ENCODE measurements at places on chromosomes 4 and X.

DNA sequence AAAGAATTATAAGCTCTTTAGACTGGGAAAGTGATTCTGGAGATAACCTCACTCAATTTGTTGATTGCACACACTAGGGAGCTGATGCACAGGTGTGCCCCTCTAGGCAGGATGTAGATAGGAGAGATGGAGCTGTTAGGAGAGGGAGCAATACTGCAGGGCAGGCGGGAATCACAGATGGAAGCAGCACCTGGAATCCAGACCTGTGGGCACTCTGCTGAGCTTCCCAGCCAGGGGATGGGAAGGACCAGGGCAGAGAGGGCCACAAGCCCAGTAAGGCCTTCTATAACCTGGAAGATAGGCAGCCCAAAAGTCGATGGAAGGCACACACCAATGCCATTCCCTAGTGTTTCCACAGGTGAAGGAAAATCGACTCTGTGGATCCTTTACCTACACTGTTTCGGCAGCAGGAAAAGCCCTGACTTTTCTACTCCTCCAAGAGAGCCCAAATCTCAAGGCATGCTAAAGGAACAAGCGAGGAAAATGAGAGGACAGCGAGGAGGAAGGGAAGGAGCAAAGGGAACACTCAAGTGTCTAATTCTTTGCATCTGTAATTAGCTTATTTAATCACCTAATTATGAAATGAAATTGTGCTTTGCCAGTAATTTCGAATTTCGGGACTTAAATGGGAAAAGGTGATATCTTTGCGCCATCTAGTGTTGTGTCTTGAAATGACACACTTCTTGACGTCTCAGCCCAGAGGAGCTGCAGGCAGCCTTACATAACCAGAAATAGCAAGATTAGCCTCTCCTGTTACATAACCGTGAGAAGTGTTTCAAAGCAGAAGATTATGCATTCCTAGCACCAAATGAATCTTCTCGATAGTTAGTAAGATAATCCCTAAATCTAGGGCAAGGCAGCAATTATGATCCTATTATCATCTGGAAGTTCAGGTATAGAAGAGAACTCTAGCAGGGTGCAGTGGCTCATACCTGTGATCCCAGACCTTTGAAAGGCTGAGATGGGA lies 31.0 kb upstream of the TLR3 start:
- peak; percentile 0 for DNase-seq

GRCh38 chr4:151198748-151199147 lies 78.2 kb upstream of the PRSS48 start:
- no peak for DNase-seq

- DNase-seq: no peak
Measured at GRCh38 chr4:125547836-125548235, 233.1 kb downstream of the FAT4 start.

GRCh38 chrX:65999563-66000148 lies 40.2 kb downstream of the VSIG4 start:
- DNase-seq: no peak

DNA sequence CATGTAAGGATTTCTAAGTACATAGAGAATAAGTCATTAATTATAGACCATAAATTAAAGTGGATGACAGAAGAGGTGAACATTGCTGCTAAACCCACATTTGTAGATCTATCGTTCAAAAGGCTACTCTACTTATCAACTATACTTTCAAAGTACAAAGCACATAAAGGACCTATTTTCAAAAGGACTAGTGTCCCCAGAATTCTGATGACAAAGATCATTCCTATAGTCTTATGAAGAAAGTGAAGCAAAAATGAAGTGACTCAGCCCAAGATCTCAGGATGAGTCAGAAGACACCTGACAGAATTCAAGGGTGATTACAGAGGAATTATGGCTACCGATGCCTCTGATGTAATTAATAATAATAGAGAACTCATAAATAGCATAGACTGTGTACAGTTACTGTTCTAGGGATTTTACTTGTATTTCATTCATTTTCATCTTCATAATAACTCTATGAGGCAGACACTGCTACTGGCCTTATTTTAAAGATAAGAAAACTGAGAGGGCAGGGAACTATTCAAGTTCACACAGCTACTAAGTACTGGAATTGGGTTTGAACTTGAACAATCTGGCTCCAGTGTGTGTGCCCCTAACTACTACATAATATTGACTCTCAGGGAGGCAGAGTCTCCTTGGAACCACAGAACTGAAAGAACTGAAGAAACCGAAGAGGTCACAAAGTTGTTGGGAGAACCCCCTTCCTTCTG lies 17.1 kb downstream of the USP46 start:
- peak; percentile 34 for DNase-seq

GRCh38 chr4:10960389-10960788 lies 275.8 kb upstream of the CLNK start:
- DNase-seq: no peak

DNA sequence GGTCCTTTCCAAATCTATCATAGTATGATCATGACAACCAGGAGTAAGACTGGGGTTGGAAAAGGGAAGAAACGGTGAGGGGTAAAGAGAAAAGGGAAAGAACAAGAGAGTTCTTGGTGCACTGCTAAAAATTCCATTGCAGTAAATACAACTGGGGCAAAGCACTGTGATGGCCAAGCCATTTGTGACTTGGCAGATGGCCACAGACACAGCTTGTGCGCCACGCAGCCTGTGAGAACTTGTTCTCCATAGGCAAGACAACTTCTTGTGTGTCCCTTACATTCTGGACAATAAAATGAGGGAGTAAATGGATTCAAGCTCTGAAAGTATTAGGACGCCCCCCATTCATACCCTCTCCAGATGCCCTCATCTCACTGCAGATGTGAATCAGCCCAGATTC lies 10.9 kb downstream of the MFAP3L start:
- no peak for DNase-seq

DNA sequence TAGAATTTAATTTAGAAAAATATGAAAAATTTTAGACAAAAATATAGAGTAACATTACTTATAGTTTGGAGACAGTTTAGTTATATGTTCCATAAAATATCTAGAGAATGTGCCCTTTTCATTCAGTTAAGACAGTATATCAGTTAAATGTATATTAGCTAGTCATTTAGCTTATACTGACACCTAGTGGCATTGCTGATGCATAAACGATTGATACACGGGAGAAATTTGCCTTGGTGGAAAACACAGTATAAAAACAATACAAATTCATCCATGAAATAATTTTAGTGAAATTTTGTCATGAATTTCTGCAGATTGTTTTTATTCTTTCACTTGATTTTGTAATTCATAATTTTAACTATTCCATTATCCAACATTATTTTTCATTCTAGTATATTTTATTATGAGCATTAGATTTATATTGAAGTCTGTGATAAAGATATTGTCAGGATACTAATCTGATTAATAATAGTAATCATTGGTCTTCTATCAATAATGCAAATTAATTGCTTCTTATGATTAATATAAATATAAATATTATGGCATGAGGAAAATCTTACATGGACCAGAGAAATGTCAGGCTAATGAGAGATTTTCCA lies 219.0 kb downstream of the TLL1 start:
- DNase-seq: no peak

DNA sequence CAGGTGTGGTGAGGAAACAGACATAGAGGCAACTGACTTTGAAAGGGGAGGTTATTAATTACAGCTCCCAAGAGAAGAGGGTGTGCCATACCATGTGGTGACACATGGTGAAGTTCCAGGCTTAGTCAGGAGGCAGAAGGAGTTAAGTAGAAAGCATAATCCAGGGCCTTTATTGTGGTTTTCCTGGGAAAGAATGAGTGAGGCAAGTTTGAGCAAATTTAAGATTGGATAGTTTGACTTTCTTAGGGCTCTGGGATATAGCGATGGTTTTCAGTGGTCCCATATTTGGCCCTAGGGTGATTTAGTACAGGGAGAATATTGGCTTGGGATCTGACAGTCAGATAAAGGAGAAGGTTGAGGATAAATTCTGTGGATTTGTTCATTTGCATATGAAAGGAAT lies 495.9 kb upstream of the FSTL5 start:
- DNase-seq: no peak

DNA sequence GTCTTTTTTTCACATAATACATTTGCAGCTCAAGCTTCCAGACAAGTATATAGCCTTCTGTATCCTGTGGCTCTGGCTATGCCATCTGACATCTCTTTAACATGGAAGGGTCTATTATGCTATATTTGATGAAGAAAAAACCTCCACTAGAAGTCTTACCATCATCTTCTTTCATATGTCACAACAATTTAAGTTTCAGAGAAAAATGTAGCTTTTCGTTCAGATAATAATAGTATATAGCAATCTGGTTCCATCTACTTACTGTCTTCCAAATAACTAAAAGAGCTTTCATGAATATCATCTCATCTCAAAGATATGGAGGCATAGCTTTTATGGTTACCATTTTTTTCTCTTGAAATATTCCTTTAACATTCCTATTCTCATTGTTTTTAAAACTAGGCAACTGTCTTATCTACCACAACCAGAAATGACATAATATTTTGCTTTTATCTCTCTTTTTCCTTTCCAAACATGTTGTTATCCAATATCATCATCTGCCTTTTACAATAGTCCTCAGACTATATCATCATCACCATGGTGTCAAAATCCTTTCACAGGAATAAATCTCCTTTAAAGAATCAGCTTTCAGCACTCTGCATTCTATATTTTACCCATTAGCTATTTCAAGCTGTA lies 1005.1 kb downstream of the PDHA2 start:
- no peak for DNase-seq

DNA sequence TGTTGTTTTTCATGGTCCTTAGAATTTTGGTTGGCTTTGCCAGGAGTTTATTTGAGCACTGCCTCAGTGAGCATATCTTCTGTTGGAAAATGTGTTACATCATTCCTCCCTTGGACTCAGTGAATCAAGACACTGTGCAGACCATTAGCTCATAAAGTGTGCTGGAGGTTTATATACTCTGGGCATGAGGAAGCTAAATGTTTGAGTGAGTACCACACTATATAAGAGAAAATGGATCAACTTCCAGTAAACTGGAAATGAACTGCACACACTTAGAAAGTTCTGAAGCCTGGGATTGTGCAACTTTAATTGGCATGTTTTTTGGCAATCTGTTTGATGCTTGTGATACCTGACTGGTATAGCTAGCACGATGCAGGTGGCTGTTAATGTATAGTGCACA lies 75.9 kb downstream of the LIMCH1 start:
- DNase-seq: no peak

- no peak for DNase-seq
Measured at GRCh38 chrX:140389331-140389730, 115.5 kb downstream of the SOX3 start.

DNA sequence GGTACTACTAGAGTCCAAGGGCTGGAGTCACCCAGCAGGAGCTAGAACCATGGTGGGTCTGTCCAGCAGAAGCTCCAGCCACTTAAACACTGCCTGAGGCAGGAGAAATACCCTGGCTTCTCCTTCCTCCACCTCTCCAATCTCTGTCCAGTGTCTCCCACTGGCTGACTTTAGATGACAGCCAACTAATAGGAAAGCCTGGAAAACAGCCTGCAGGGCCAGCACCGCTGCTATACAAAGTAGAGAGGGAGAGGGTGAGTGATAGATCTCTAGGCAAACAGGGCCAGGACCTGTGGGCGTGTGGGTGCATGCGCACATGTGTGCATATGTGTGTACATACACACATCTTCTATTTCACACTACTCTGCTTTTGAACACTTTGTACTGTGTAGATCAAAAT lies 56.5 kb upstream of the ATP8A1 start:
- DNase-seq: no peak

GRCh38 chr4:113828702-113829101 lies 67.2 kb upstream of the CAMK2D start:
- DNase-seq: no peak

GRCh38 chrX:69107231-69107739 lies 58.0 kb downstream of the PJA1 start:
- DNase-seq: no peak

- DNase-seq: no peak
Measured at GRCh38 chr4:20337261-20337664, 85.6 kb downstream of the SLIT2 start.

DNA sequence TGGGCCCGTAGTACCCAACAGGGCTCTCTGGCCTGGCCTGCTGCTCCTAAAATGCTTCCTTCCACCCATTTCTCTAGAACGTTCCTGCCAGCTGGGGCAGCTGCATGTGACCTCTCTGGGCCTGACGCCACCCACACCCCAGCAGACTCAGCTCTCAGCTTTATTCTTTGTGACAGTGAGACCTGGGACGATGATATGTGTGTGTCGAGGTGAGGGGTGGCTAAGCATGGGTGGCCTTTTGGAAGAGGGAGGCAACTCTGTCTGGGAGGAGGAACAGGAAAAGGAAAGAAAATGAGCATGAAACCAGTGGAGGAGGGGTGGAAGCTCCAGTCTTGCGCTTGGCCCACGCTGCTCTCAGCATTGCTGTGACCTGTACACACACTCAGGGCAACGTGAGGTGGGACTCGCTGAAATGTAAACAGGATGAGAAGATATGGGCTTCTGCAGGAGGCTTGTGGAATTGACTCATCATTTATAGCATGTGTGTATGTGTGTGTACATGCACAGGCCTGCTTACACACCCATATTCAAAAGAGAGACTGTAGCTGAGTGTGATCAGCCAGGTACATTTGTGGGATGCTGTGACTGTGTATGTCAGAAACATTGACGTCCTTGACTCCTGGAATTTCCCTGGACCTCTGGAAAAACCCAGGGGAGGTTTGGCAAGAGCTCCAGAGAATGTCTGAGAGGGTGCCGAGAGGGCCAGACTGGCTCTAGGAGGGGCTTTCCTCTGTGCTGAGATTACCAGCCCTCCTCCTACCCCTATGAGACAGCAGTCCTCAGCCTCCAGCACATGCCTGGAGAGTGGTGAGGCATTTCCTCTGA lies 137.9 kb downstream of the PJA1 start:
- DNase-seq: no peak

- no peak for DNase-seq
Measured at GRCh38 chr4:150694438-150694837, 112.5 kb downstream of the MAB21L2 start.

DNA sequence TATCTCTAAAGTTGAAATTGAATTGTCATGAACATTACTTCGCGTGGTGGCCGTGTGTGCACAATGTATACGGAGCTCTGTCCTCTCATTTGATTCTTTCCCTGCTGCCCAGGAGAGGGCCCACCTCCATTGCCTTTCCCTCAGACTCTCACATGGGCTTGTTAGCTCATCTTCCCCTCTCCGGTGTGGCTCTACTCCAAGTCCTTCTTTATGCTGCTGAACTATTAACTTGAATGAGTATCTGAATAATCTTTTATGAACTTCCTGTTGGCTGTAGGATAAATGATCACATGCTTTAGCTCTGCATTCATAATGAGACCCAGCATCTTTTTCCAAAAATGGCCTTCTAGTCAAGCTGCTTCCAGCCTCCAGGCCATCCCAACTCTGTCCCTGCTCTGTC lies 68.8 kb upstream of the CLNK start:
- no peak for DNase-seq

DNA sequence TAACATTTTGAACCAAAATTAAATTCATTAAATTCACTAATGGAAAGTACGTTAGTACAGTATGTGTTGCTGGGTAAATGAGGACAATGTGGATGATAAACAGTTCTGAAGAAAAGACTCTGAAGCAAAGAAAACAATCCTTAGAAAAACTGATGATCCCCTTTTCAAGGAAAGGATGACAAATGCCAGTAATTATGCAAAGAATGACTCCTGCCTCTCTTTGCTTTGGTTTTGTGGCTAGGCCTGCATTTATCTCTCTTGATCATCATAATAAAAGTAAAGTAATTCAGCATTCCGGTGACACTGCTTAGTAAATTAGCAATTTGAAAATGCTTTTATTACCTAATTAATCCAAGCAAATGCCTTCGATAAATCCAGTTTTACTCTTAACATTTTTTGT lies 652.2 kb upstream of the DIPK2B start:
- DNase-seq: no peak

All from SW 1271 (cell line).